ENCODE measurements at places on chromosomes 12 and 14.

- DNase-seq = no peak
Observed at GRCh38 chr14:21749306-21749868, 75.8 kb upstream of the OR4E1 start.

- DNase-seq = peak; percentile 70
Observed at GRCh38 chr12:111024205-111024801, 103.9 kb upstream of the MYL2 start.

- no peak for DNase-seq
Observed at GRCh38 chr14:100898465-100898864, 5.1 kb downstream of the RTL1 start.

- DNase-seq = no peak
Observed at GRCh38 chr12:14244876-14245669, 120.4 kb upstream of the ATF7IP start.

- DNase-seq = no peak
Observed at GRCh38 chr12:91603060-91603459, 420.4 kb upstream of the DCN start.

GRCh38 chr14:93039649-93040315, 75.9 kb downstream of the ITPK1 start:
- DNase-seq = no peak

DNA sequence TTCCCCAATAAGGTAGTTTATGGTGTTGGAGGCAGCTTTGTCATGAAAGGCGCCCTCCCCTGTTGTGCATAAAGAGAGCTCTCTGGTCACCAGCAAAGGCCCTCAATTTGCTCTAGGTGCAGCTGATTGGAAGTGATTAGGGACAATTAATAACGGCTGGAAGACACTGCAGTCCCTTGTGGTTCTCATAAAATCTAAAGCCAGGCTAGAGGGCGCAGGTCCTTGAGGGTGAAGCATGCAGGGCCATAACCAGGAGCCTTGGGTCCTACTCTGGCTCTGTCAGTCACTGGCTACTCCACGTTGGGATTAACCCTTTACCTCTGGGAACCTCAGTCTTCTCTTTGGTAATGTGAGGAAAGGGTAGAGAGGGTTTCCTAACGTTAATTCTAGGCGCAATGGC, 1.9 kb downstream of the DAAM1 start:
- no peak for DNase-seq

DNA sequence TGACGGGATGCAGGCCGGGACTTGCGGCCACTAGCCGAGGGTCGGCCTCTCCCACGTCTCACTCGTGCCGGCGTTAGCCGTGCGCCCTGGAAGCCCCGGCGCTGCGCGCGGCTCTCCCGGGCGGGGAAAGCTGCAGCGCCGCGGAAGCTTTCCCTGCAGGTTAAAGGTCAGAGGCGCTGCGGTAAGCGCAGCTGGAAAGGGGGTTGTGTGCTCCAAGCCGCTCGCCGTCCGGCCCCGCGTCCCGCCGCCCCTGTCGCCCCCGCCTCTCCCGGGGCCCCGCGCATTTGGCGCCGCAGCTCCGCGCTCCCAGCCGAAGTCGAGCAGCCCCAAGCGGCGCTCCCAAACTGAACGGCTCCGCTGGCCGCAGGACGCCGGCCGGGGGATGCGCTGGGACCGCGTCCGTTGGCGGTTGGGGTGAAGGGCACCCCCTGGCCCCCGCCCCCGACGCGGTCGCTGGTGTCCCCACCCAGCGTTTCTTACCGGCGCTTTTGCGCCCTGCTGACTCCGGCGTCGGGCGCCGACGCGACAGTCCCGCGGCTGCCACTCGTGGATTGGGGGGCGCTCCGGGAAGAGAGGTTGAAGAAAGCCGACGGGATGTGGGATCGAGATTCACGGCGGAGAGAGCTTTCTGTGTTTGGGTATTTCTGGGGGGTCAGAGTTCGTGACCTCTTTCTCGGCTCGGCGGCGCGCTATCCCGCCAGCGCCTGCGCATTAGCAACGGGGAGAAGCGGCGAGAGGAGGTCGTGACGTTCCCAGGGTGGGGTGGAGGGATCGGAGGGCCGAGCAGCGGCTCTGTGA, at the start of gene NR2C1:
TSS of gene NR2C1 (minus strand) at position 719 of the 798 bp plus-strand sequence. CDS start 6,234 bp downstream, outside the sequence.
- DNase-seq = peak; percentile 97

DNA sequence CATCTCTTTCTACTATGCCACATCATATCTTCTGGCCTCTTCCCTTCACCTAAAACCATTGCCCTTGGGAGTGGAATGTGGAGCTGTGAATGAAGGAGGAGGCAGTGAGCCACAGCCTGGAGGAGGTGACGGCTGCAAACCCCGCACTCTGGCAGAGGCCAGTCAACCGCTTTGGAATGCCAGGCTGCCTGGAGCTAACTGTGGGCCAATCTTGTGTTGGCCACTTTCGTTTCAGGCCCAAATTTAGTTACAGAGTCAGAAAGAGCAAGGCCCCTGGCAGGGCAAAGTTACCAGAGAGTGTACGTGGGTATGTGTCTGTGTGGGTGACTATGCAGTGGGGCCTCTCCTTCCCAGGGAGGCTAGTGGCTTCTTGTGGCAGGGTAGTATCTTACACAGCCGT, 40.1 kb downstream of the CACNA1C start:
- peak; percentile 10 for DNase-seq

- no peak for DNase-seq
Observed at GRCh38 chr12:14905269-14906004, 19.8 kb upstream of the MGP start.

- no peak for DNase-seq
Observed at GRCh38 chr14:76121089-76121748, 30.5 kb upstream of the GPATCH2L start.

DNA sequence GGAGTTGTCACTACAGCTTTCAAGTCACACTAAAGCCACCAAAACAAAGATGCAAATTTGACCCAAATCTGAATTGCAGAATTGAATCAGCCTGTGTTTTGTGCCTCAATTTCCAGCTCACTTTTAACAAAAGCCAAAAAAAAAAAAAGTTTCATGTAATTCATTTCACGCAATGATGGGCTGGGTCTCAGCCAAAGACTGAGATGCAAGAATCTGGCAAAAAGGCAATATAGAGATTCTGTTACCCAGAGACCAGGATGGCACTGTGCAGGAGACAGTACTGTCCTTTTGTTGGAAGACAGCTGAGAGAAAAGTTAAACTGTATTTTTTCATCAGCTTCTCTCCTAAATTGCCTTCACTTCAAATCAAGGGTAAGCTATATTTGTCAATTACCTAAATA, 205.7 kb upstream of the NPAS3 start:
- no peak for DNase-seq

- no peak for DNase-seq
Observed at GRCh38 chr12:54521293-54522060, 23.9 kb downstream of the NCKAP1L start.

GRCh38 chr14:32102152-32102787, 25.2 kb downstream of the ARHGAP5 start:
- DNase-seq = no peak

DNA sequence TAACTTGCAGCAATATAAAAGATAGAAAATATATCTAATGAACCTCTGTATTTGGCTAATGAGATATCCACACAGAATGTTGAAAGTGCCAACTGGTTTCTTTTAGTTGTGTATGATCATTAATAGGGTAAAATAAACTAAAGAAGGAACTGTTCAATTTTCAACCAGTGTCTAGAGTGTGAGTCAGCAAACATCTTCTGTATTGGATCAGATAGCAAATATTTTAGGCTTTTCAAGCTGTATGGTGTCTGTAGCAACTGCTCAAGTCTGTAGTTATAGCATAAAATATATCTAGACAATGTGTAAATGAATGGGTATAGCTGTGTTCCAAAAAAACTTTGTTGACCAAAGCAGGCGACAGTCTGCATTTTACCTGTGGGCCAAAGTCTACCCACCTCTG, 23.5 kb upstream of the NOVA1 start:
- no peak for DNase-seq

DNA sequence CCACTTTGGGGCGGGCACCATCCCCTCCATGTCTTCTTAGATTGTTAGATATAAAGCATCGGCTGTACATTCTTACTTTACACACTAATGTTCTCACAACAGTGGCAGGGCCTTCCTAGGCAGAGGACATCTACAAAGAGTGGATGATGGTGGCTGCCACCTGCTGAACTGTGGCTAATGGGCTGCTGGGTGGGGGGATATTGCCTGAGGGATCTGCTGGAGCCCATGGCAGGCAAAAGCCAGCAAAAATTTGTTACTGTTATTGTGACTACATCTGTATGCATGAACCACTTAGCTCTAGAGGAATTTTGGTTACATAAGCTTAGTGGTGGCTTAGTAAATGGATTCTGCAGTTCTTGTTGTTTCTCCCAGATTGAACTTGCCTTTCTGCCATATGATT, 52.6 kb downstream of the DIP2B start:
- DNase-seq = no peak

GRCh38 chr12:67943141-67943892, 45.9 kb upstream of the IFNG-AS1 start:
- no peak for DNase-seq

DNA sequence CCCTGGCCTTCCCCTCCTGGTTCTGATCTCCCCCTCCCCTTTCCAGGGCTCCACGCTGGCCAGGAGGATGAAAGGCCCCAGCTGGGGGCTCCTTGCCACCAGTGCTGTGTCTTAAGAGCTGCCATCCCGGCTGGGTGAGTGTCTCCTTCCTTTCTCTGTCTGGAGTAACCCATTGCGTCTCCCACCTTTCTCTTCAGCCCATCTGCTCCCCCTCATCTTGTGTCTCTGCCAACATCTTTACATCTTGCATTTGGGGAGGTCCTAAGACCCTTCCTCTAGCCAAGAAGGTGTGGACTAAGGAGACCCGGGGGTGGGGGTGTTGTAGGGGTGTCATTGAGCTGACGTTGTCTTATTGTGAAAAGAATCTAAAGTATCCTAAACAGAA, 505 bp downstream of the BCL2L2 start:
- DNase-seq = no peak

GRCh38 chr12:74328623-74329022, 209.0 kb upstream of the ATXN7L3B start:
- no peak for DNase-seq

GRCh38 chr14:106039400-106039799, 513.0 kb downstream of the TMEM121 start:
- peak; percentile 10 for DNase-seq

GRCh38 chr12:55681142-55682077, 26.3 kb downstream of the ITGA7 start:
- peak; percentile 88 for DNase-seq

DNA sequence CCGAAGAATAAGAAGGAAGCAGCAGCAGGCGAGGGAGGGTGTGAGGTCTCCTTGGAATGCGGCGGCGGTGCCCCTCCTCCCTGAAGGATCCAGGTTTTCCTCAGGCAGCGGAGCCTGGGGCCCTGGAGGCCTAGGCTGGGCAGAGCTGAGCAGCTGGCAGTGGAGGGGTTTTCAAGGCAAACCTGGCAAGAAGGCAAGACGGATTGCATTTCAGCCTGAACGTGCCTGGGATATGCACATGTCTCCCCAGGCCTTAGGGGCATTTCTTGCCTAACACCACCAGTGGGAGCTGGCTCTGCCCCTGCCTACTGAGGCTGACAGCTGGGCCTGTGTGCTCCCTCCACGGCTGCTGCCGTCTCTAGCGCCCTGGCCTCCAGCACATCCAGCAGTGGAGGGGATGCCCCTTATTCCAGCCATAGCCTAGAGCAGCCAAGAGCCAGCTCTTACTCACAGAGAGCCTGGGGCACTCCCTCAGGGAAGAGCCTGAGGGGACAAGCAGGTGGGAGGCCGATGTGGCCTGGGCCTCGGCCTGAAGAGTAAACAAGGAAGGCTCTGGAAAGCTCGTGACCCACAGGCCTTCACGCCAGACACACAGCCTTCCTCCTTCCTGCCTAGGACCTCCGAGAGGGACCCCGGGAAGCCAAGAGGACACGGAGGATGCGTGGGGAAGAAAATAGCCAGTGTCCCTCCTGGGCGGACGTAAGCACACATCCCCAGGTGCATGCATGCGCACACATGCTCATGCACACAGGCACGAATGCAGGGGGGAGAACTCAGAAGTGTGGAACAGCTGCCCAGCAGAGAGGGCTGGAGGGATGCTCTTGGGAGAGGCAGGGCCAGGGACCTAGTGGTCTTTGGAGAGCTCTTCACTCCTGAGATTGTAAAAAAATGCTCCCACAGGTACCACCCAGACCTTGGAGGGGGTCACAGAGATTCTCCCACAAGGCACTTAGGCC, 23.0 kb upstream of the EIF2B2 start:
- DNase-seq = peak; percentile 93

DNA sequence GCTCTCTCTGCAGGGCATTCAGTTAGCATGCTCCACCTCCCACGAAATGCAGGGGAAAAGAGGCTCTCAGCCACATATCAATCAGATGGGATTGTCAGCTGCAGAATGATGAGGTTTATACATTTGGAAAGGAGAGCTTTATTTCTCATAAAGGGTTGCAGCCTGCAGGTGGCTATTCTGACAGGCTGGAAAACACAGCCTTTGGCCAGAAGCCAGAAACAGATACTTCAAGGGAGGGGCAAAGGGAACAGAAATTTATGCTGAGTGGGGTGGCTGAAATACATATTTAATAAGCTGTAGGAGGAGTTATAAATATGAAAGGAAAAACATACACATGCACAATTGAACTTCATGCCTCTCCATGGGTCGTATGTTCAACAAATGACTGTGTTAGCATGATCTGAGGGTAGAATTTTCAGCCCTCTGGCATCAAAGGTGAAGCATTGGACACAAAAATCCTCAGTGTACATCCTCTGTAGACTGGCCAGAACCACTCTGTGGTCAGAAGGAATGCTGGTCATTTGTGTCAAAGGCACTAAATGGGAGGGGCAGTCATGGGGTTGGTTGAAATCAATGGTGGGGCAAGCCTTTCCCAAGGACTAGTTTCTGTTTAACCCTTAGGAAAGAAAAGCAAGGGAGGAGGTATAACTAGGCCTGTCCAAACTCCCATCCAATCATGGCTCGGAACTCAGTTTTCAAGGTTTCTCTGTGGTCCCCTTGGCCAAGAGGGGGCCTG, 62.4 kb downstream of the TMX1 start:
- DNase-seq = no peak

DNA sequence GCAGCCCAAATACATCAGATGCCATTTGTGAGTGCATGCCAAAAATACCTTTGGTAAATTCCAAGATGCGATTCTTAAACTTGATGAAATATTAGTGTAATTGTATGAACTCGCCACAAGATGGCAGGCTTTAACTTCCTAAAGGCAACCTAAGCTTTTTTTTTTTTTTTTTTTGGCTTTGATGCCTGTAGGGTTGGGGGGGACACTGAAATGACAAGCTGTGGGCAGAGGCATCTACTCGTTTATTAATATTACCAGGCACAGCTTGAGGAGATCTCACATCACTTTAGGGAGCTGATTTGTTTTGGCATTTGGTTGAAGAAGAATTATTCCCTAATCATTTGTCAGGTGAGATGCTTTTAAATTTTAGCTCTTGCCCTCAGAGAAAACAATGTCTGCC, 126.7 kb upstream of the CCDC196 start:
- peak; percentile 43 for DNase-seq

DNA sequence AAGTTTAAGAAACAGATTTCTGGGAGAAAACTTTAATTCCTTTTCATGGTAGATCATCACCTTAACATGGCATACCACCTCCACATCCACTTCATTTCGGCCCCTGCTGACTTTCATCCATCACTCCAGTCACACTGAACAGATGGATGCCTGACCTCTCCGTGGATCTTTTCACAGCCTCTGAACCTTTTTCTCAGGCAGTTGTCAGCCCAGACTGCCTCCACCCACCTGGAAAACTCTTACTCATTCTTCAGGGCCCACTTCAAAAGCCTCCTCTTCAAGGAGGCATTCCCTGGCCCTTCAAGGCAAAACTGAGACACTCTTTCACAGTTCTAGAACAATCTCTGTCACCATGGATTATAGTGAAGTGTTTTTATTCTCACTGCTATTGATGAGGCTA, 52.9 kb downstream of the GXYLT1 start:
- DNase-seq = peak; percentile 11

GRCh38 chr14:102450206-102451063, 59.1 kb downstream of the ANKRD9 start:
- no peak for DNase-seq

- DNase-seq = no peak
Observed at GRCh38 chr12:43586646-43587245, 34.7 kb upstream of the ADAMTS20 start.
